ENCODE measurements at places on chromosomes 6 and 20.

DNA sequence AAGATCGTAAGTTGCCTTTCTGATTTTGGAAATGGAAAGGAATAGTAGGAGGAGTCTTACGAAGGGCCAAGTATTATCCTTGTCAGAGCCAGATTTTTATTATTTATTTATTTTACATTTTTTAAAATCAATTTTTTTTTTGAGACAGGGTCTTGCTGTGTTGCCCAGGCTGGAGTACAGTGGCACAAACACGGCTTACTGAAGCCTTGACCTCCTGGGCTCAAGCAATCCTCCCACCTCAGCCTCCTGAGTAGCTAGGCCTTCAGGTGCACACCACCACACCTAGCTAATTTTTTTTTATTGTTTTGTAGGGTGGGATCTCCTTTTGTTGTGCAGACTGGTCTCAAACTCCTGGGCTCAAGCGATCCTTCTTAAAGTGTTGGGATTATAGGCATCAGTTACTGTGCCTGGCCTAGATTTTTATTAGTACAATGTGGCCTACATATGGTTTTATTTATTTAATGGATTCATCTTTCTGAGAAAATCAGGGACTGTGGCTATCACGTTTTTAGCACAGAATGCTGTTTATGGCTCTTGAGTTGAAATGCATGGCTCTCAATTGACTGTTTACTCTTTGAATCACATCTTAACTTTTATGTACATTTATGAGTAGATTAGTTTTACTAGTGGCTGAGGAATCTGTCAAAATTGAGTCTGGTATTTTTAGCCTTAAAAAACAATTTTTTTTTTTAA, 16.7 kb downstream of the CDC5L start:
- DNase-seq: no peak

DNA sequence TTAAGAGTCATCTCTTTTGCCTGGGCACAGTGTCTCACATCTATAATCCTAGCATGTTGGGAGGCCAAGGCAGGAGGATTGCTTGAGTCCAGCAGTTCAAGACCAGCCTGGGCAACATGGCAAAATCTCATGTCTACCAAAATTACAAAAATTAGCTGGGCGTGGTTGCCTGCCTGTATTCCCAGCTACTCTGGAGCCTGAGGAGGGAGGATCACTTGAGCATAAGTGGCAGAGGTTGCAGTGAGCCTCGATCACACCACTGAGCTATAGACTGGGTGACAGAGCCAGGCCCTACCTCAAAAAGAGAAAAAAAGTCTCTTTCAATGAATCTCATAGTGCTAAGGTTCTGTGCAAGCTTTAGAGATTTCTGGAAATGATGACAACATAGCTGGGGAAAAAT, 1.5 kb downstream of the HLA-DRB1 start:
- no peak for DNase-seq

DNA sequence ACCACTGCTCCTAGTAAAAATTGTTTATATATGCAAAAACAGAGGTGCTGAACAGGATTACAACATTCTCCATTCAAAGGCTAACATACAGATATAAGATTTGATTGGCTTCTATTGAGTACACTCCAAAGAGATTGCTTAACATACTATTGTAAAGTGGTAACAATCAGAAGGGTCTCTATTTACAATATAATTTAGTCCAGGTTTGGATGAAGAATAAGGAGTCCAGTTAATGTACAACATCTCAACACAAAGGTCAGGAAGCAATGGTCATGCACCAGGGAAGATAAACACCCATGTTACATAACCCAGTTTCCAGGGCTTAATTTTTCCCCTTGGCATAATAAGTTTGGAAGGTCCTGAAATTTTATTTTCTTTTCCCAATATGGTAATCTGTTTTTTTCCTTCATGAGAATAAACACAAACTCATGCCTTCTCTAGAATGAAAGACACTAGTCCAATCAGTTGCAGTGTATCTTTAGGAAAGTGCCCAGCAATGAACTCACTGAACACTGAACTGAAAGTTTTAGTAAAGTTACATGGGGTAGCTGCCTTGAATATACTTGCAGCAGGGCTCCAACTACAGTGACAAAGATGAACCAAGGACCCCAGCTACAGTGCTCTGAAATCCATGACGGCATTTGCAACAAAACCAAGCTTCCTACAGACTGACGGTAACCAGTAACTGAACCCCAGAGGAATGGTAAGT, 255.3 kb upstream of the GJE1 start:
- DNase-seq: no peak

DNA sequence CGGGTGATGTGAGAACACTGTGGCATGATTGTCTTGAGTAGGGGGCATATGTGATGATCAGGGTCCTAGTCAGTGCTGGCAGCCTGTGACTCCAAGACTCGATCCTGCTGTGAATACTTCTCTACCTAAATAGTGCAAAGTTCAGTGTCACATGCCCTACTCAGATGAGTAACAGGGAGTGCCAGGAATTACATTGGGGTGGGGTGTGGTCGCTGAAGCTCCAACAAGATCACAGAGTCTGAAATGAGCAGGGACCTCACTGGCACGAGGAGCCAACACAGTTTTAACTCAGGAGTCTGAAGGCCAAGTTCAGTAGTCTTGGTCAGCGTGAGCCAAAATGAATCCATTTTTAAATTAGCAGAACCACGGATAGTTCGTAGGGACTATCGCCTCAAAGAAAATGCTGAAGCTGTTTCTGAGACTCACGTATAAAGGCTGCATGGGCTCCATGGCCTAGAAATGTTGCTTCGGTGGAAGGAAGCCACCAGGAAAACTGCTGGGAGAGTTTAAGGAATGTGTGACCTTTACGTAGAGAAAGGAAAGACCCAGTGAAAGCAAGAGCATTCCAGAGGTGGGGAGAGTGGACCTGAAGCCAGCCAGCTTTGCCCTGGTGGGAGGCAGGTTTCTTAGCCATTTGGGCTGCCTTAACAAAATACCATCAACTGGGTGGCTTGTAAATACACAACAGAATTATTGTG, 72.2 kb downstream of the RPP40 start:
- DNase-seq: no peak

DNA sequence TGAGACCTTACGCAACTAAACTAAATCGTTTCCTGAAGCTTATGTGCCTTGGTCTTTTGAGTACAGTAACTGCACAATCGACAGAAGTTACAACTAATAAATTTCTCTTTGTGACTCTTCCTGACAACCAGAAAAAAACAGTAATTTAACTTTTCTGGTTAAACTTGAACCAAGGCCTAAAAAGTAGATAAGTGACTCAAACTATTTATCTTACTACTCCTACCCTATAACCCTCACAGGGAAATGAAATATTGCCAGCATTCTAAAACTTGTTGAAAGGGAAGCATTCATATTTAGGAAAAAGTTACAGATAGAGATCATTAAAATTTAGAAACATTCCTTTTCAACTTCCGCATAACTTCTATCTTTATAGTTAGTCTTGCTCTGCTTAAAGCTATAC, 1034.4 kb downstream of the EYS start:
- no peak for DNase-seq

DNA sequence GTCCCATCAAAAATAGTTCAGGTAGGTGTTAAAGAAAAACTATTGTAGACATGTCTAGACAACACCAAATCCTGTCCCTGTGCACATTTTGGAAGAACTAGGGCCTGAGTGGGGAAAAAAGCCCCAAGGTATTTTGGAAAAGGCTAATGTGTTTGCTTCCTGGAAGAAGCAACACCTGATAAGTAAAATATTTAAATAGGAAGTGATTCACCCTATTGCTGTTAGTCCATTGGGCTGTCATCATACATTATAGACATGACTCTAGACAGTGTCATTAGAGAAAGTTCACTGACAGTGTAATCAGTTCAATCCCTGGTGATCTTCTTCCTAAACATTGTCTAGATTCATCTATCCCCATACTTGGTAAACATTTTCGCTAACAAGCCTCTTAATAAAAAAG, 465.3 kb downstream of the CBLN4 start:
- no peak for DNase-seq

- no peak for DNase-seq
Observed at GRCh38 chr20:37295595-37295994, 6.1 kb downstream of the MANBAL start.

DNA sequence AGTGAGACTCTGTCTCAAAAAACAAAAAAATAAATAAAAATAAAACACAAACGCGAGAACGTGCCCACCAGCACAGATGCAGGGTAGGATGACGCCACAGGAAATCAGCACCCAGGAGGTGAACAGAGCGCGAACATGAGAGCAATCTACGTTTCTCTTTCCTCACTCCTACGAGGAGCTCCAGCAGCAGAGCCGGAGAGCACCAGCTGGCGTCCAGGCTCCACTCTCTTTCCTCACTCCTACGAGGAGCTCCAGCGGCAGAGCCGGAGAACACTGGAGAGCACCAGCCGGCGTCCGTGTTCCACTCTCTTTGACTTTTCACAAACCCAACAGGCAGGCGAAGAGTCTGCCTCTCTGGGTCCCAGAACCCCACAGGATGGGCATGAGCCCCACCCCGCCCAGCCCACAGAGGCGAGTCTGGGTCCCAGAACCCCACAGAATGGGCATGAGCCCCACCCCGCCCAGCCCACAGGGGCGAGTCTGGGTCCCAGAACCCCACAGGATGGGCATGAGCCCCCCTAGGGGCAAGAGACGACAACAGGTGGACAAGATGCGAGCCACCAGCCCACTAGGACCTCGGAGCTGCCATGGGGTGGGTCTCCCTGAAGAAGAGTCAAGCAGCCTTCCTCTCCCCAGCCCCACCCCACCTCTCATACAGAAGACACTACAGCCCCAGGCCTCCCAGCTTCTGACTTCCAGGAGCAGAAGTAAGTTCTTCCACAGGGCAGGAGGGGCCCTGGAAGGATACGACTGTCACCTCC, 20.2 kb downstream of the ZBTB46 start:
- no peak for DNase-seq

GRCh38 chr6:4880363-4880762, 104.2 kb downstream of the CDYL start:
- DNase-seq: no peak

GRCh38 chr20:58553841-58554240, 38.6 kb upstream of the APCDD1L start:
- DNase-seq: no peak

DNA sequence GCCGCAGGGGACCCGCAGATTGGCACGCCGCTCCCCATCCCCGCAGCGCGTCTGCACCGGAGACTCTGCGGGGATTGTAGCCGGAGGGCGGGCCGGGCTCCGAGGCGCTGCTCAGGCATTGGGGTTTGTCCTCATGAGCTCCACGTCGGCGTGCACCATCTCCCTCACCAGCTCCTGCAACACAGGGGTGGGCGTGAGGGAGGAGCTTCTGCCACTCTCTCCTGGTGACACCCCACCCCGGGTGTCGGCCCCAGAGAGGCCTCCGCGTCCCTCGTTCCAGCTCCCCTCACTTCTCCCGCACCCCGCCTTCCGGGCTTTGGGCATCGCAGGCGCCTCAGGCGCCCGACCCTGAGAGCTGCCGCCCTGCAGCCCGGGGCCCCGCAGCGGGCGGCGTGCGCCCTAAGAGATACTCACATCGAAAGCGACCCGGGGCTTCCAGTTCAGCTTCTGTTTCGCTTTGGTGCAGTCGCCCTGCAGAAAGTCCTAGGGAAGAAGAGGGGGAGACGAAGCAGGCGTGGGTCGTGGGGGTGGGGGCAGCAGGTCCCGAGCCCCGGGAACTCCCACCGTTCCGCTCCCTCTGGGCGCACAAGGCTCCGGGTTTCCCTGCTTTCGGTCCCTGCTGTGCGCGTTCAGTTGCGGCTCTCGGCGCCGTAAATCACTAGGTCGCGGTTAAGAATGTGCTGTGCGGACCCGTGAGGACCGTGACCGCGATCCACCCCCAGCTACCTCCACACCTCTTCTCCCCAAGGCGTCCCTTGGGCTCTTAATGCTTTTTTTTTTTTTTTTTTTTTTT, 14.5 kb downstream of the FOXC1 start:
- no peak for DNase-seq

DNA sequence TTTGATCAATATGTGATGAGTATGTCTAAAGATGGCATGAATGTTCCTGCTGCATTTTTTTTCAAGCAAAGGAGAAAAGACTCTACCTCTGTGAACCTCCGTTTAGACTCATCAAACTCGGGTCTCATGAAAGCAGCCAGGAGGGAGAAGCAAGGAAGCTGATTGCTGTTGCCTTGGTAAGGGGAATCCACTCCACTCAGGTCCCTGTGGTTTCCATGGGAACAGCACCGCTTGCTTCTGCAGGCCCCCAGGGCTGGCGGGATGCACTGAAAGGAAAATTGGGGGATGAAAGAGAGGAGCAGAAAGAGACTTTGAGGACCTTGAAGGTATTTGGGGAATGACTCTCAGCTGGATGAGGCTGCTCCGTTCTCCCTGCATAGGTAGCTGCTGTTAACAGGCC, 249.6 kb upstream of the RIN2 start:
- no peak for DNase-seq

DNA sequence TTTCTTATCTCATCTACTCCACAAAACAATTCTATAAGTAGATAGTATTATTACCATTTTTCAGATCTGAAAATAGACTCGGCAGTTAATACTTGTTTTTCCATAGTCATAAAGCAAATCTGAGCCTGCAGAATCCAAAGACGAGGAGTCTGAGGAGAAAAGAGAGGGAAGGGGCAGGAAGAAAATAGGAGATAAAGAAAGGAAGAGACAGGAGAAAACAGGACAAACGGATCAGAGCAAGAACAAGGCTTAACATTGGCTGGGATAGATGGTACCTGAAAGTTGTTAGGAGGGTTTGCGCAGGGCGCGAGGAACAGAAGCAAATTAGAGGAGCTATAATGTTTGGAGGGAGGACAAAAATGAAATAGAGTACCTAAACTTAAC, 639 bp upstream of the PPIL1 start:
- no peak for DNase-seq

GRCh38 chr6:56794421-56794820, 151.7 kb upstream of the DST start:
- DNase-seq: no peak

- DNase-seq: no peak
Observed at GRCh38 chr20:25066386-25066785, 8.4 kb upstream of the ACSS1 start.

- no peak for DNase-seq
Observed at GRCh38 chr20:42046371-42047085, 428.4 kb upstream of the CHD6 start.

- no peak for DNase-seq
Observed at GRCh38 chr6:82924799-82925535, 140.7 kb downstream of the UBE3D start.

Data from smooth muscle cell of the brain vasculature (primary cell).